ENCODE measurements at places on chromosomes 3 and 15.

- DNase-seq: no peak
Observed at GRCh38 chr15:70128414-70129140, 30.9 kb upstream of the TLE3 start.

GRCh38 chr3:143851331-143852017, 3.2 kb upstream of the SLC9A9 start:
- no peak for DNase-seq

GRCh38 chr3:167750272-167750971, 14.9 kb downstream of the SERPINI1 start:
- no peak for DNase-seq

GRCh38 chr15:96316953-96317629, 13.4 kb upstream of the NR2F2 start:
- DNase-seq: no peak

- no peak for DNase-seq
Observed at GRCh38 chr15:25792128-25792527, 71.0 kb downstream of the ATP10A start.

- peak; percentile 74 for DNase-seq
Observed at GRCh38 chr3:50525987-50526386, 22.6 kb upstream of the CACNA2D2 start.

DNA sequence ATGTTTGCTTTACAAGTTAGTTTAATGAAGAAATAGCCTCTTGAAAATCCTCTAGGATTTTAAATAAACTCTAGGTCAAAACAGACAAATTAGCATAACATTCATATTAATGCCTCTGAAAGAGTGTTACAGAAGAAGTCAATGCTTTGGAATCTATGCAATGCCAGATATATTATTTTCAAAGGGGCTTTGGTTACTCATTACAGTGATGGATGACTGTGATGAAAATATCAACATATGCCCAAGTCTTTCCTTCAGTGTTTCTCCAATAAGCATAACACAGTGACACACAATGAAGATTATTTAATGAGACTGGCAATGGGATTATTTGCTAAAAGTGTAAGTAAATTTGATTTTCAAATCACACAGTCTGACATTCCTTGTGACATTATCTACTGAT, 1247.2 kb downstream of the ROBO2 start:
- no peak for DNase-seq

- peak; percentile 75 for DNase-seq
Observed at GRCh38 chr3:58214484-58215316, 3.9 kb upstream of the DNASE1L3 start.

- DNase-seq: no peak
Observed at GRCh38 chr15:89936786-89937265, 24.1 kb upstream of the ARPIN start.

GRCh38 chr15:66505430-66505811, 295 bp downstream of the ZWILCH start:
- no peak for DNase-seq

GRCh38 chr3:123386477-123387040, 62.3 kb downstream of the ADCY5 start:
- DNase-seq: no peak

- no peak for DNase-seq
Observed at GRCh38 chr3:139227165-139227564, 116.7 kb upstream of the MRPS22 start.

- no peak for DNase-seq
Observed at GRCh38 chr15:39124553-39125171, 456.2 kb upstream of the THBS1 start.

DNA sequence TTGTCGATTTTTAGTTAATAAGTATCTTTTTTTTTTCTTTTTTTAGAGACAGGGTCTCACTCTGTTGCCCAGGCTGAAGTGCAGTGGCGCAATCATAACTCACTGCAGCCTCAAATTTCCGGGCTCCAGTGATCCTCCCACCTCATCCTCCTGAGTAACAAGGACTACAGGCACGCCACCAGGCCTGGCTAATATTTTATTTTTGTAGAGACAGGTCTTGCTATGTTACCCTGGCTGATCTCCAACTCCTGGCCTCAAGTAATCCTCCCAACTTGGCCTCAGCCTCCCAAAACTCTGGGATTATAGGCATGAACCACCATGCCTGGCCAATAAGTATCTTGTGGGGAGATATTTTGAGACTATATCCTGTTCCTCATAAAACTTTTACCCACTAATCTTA, 29.4 kb upstream of the ARID3B start:
- no peak for DNase-seq

DNA sequence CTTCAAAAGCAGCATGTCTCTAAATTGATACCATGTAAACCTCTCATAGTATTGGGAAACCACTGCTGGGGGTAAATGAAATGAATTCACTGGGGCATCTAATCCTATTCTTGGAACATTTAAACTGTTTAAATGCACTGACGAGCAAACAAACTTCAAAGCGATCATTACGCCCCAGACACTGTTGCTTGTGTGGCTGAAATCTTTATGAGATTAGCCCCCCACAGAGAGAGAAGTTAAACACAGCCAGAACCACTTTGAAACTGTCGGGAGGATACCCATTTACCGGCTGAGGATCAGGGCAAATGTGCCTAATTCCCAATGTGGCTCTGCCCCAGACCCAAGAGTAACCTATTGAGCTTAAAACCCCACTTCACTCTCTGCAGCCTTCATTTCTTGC, 308.4 kb upstream of the CDIN1 start:
- no peak for DNase-seq

- no peak for DNase-seq
Observed at GRCh38 chr3:73621388-73621787, 3.4 kb downstream of the PDZRN3 start.

- no peak for DNase-seq
Observed at GRCh38 chr3:122955916-122956692, 71.5 kb downstream of the SEMA5B start.

GRCh38 chr15:100949691-100950090, 30.5 kb downstream of the LRRK1 start:
- no peak for DNase-seq

- DNase-seq: no peak
Observed at GRCh38 chr15:88398011-88398410, 69.2 kb downstream of the MRPL46 start.

DNA sequence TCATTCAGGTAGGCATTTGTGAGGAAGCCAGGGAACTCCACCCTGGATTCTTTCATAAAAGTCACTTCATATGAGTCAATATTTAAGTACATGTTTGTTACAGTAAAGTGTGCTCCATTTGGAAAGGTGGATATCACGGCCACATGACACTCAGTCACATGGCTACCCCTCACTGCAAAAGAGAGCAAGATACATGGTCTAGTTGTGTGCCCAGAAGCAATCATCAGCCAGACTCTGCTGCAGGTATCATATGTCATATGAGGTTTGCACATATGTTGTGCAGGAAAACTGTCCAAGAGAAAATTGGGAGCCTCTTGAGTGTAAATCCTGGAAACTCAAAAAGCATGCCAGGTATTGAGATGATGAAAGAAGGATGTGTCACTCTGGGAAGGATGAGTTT, 55.0 kb upstream of the NMNAT3 start:
- DNase-seq: no peak

- no peak for DNase-seq
Observed at GRCh38 chr15:58510715-58511598, 79.2 kb downstream of the LIPC start.

DNA sequence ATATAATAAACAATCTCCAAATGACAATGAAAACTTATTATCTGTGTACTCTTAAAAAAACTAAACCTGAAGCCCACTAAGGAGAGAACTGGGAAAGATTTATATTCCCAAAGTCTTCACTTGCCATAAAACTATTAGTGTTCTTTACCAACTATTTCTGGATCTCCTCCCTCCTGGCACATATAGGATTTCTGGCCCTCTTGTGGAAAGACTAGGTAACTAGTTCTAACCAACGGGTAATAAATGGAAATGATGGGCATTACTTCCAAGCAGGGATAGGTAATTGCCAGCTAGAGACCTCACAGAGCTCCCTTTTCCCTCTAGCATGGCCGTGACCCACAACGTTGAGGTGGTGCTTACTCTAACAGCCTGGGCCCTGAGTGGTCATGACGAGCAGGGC, 110.1 kb downstream of the DNAH12 start:
- DNase-seq: no peak

DNA sequence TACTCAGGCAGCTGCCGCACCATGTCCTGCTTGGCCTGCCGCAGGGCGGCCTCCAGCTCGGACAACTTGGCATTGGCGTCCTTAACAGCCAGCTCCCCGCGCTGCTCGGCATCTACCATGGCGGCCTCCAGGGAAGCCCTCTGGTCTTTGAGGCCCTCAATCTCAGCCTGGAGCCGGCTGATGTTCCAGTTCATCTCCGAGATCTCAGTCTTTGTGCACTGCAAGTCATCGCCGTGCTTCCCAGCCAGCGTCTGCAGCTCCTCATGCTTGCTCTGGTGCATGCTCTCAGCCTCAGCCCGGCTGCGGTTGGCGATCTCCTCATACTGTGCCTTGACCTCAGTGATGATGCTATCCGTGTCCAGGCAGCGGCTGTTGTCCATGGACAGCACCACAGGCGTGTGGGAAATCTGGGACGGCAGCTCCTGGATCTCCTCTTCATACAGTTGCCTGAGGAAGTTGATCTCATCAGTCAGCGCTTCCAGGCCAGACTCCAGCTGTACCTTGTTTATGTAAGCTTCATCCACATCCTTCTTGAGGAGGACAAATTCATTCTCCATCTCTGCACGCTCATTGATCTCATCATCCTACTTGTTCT, 15.5 kb upstream of the PSTPIP1 start:
- no peak for DNase-seq

DNA sequence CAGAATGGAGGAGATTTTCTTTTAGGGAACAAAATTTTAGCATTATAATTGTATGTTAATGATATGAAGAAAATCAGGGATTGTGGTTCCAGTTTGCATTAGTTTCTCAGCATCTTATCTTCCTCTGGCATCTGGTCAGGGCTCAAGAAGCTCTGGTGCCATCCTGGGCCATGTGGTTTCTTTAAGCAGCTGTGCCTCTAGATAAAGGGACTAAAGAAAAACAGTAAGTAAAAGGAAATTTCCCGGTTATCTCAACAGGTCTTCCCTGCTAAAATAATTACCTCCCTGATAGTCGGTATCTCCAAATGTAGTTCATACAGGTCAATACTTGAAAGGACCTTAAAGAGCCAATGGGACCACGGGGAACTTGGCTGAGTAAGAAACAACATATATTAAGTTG, 375.1 kb upstream of the RBMS3 start:
- DNase-seq: no peak

GRCh38 chr3:138197058-138197457, 10.0 kb downstream of the ARMC8 start:
- no peak for DNase-seq

GRCh38 chr3:151067158-151067557, 18.3 kb upstream of the MED12L start:
- no peak for DNase-seq

GRCh38 chr3:121165397-121165837, 257.4 kb downstream of the STXBP5L start:
- no peak for DNase-seq

DNA sequence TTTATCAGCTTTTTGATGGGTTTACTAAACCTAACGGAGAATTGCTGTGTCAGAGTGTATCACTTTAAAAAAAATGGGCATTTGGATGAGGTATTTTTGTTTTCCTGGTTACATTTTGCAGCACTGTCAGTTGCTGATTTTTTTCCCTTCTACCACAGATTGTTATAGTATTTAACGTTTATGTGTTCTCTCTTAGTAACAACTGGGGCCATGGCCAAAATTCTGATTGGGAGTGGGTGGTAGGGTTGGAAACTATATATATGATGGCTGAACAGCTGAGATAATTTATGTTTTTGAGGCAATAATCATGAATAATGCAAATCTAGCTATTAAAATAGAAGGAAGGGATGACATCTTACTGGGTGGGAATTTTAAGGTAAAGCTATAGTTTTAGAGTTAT, 229.4 kb upstream of the SUCLG2 start:
- no peak for DNase-seq

DNA sequence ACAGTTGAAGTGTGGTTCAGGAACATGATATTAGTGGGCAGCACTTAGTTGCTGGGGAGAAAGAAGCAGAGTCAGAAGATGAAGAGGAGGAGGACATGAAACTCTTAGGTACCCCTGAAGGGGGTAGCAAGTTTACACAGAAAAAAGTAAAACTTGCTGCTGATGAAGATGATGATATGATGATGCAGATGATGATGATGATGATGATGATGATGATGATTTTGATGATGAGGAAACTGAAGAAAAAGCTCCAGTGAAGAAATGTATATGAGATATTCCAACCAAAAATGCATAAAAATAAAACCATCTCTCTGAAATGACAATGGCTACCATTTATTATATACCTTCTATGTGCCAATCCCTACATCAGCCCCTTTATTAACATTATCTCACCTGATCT, 39.9 kb upstream of the SOX14 start:
- DNase-seq: no peak

GRCh38 chr3:179036626-179037300, 34.8 kb downstream of the ZMAT3 start:
- no peak for DNase-seq

- DNase-seq: no peak
Observed at GRCh38 chr3:141147657-141148056, 84.0 kb upstream of the PXYLP1 start.

GRCh38 chr15:48052946-48053345, 67.8 kb upstream of the SLC24A5 start:
- no peak for DNase-seq

DNA sequence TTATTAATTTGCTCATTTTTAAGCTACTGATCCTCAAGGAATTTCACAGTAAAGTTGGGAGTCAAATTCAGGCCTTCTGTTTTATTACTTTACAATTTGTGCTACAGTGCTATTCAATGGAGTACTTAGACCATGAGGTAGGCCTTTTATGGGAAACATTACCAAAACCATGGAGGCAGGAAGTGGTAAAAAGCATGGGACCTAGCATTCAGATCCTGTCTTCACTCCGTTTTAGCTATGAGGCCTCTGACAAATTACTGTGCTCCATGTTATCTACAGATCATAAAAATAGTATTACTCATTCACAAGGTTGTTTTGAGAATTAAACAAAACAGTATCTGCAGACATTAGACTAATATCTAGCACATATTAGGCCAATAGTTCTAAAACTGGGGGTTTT, 140.6 kb upstream of the SLITRK3 start:
- DNase-seq: no peak

- no peak for DNase-seq
Observed at GRCh38 chr3:21647961-21648360, 103.0 kb downstream of the ZNF385D start.

GRCh38 chr3:10292505-10293419, at the start of gene GHRL:
Gene GHRL, minus strand, starts transcription at chr3:10292947. Its CDS starts 2,767 bp downstream, at chr3:10290180.
- DNase-seq: no peak

GRCh38 chr3:52220380-52221026, 4.9 kb downstream of the TLR9 start:
- peak; percentile 88 for DNase-seq

DNA sequence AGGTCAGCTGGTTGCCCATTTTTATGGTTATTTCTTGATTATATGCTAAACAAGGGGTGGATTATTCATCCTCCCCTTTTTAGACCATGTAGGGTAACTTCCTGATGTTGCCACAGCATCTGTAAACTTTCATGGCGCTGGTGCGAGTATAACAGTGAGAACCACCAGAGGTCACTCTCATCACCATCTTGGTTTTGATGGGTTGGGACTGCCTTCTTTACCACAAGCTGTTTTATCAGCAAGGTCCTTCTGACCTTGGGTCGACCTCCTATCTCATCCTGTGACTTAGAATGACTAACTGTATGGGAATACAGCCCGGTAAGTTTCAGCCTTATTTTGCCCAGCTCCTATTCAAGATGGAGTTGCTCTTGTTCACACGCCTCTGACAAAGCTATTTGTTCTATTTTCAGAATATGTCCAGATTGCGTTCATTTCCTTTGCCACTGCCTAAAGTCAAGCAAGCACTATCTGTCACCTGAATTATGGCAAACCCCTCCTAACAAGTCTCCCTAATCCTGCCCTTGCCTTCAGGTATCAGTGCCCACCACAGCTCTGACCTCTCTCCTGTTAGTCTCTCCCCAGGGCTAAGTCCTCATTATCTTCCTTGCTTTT, 308.5 kb downstream of the ROBO2 start:
- DNase-seq: no peak

Data from stimulated activated CD4-positive, alpha-beta T cell treated with anti-CD3 and anti-CD28 coated beads, Interleukin-1b, Interleukin-23, amount 100 ng/mL, for 48 hours (primary cell).